ENCODE measurements at places on chromosomes 7 and 10. TPM values are rescaled to one million over a fixed set of nuclear protein-coding genes. Genes with fewer than 3 reads are reported as not detected.

Gene CLEC2L
- total RNA-seq, result 0.09 TPM

Gene SEMA3D
- 0.01 TPM for total RNA-seq

Gene ERVW-1
- total RNA-seq, result not detected

Gene A1CF
- 0.05 TPM for total RNA-seq

Gene PRLHR
- not detected for total RNA-seq

Gene BAMBI
- total RNA-seq, result 11.3 TPM

Gene SPDYE2
- total RNA-seq, result not detected

Gene GIGYF1
- total RNA-seq, result 16.3 TPM

Gene ZNF316
- 12.2 TPM for total RNA-seq

Gene ANXA8L1
- total RNA-seq, result 127 TPM

Gene VWDE
- total RNA-seq, result 0.43 TPM

Gene GIMAP1
- not detected for total RNA-seq

Gene DOCK1
- 18.8 TPM for total RNA-seq

Gene KCND2
- not detected for total RNA-seq

Gene SMO
- 14.3 TPM for total RNA-seq

Gene RTKN2
- 0.89 TPM for total RNA-seq

Gene LCOR
- 8.1 TPM for total RNA-seq

Gene FAM180A
- 0.06 TPM for total RNA-seq

All from A549 treated with Hydrocortisone at 1 μM for 4 hours (cell line).